ENCODE measurements at places on chromosomes 2 and 18. TPM values are rescaled to one million over a fixed set of nuclear protein-coding genes. Genes with fewer than 3 reads are reported as not detected.
A peak's percentile ranks its signal among the peaks of the same experiment; 100 is the strongest.

- no peak overlapping the region for H3K4me3 ChIP-seq
- no peaks in the 10 kb centered on the region for H3K36me3 ChIP-seq
- no peak for DNase-seq
- H3K27me3 ChIP-seq: no peaks in the 10 kb centered on the region
- H3K27ac ChIP-seq: no peak overlapping the region
- peaks cover 36% of the 10 kb centered on the region for H3K4me1 ChIP-seq
These were observed 47.0 kb downstream of the TNFRSF11A start for GRCh38 chr18:62372156-62372555.

- no peak overlapping the region for H3K27ac ChIP-seq
- no peak overlapping the region for H3K4me3 ChIP-seq
- H3K27me3 ChIP-seq: no peaks in the 10 kb centered on the region
- no peaks in the 10 kb centered on the region for H3K36me3 ChIP-seq
- no peak for DNase-seq
These were observed 5.3 kb upstream of the TTC39C start for GRCh38 chr18:24009246-24009645.

DNA sequence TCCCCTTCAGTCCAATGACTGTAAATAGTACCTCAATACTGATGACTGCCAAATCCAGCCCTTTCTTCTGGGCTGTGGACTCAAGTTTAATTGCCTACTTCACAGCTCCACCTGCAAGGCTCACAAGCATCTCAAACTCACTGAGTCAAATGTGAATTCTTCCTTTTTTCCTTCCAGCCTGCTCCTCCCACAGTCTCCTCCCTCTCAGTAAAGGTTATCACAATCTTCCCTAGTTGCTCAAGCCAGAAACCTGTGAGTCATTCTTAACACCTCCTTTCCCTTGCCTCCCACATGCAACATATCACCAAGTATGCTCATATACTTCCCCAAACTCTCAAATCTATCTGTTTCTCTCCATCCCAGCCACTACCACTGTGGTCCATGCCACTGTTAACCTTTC is 3.7 kb upstream of the MFSD6 start:
- H3K36me3 ChIP-seq: no peaks in the 10 kb centered on the region
- H3K27ac ChIP-seq: no peak overlapping the region
- peaks cover 16% of the 10 kb centered on the region for H3K4me1 ChIP-seq
- peaks cover 34% of the 10 kb centered on the region for H3K27me3 ChIP-seq

GRCh38 chr2:78993518-78994148 is 31.9 kb upstream of the REG3G start:
- H3K4me1 ChIP-seq: no peaks in the 10 kb centered on the region
- peaks cover 39% of the 10 kb centered on the region for H3K27me3 ChIP-seq
- H3K36me3 ChIP-seq: no peaks in the 10 kb centered on the region
- peak; percentile 43 for DNase-seq

DNA sequence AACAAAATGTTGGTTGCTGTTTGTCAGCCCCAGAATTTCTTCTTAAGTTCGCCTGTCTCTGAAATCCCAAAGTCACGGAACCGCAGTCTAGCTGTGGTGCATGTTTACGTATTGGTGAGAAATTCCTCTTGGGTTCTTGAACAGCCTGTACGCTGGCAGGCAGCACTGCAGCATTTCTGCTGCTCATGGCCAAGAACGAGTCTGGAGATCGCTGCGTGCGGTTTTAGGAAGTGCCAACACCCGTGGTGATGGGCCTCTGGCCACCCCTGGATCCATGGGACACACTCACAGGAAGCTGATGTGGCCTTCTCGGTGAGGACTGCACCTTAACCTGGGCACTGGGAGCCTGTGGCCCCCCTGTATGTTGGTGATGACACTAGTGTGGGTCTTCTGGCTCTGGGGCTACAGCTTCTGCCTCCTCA is 23.7 kb downstream of the ASB1 start:
- peaks cover 19% of the 10 kb centered on the region for H3K36me3 ChIP-seq
- H3K4me3 ChIP-seq: no peak overlapping the region
- no peaks in the 10 kb centered on the region for H3K27me3 ChIP-seq
- no peaks in the 10 kb centered on the region for H3K4me1 ChIP-seq
- DNase-seq: no peak

DNA sequence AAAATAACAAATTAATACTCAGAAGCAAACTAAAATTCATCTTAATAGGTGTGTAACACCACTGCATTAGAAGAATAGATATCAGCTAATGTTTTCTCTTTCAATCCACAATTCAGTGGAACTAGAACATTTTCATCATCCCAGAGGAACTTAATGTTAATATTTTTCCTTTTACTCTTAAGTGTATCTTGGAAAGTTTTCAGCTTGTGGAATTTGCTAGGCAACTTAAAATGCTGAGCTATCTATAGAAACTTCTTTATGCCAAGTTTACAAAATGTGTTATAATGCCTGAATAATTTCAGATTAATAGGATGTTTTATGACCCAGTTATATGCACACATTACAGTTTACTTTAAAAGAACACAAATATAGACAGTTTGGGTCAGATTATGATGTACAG is 86.6 kb upstream of the FAM237A start:
- H3K27ac ChIP-seq: no peak overlapping the region
- no peak for DNase-seq

DNA sequence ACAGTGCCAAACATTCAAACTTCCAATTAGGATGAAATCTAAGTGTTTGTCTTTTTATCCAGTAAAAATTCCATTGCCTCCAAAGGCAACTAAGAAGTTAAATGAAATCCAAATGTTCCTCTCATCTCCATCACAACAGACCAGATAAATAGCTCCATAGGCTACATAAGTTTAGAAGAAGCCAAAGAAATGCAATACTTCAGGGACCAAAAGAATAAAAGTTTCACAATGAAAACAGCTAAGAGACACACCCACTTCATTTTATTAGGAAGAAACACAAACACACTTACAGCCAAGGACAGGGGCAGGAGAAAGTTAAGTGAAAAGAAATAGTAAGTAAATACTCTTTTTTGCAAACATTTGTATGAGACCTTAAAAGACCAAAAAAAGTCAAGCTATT is 88.5 kb upstream of the CCDC150 start:
- H3K27ac ChIP-seq: no peak overlapping the region
- H3K4me1 ChIP-seq: peaks cover 4% of the 10 kb centered on the region

DNA sequence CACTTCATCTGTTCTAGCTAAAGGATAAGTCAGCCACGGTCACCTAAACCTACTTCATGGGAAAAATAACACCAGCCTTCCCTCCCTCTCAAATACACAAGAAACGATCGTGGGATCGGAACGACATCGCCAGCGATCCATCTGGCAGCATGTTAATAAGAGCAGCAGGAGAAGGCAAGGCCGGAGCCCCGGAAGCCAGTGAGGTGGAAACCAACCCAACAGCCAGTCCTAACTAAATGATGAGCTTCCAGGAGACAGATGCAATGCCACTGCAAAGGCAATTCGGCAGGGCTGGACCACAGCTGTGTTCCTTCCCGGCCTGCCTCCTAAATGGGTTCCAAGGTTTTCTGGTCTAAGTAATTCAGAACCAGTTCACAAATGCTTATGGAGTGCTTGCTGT is 117.5 kb downstream of the TMEM163 start:
- DNase-seq: no peak
- no peak overlapping the region for H3K4me3 ChIP-seq
- H3K27me3 ChIP-seq: no peaks in the 10 kb centered on the region
- H3K4me1 ChIP-seq: peaks cover 7% of the 10 kb centered on the region

DNA sequence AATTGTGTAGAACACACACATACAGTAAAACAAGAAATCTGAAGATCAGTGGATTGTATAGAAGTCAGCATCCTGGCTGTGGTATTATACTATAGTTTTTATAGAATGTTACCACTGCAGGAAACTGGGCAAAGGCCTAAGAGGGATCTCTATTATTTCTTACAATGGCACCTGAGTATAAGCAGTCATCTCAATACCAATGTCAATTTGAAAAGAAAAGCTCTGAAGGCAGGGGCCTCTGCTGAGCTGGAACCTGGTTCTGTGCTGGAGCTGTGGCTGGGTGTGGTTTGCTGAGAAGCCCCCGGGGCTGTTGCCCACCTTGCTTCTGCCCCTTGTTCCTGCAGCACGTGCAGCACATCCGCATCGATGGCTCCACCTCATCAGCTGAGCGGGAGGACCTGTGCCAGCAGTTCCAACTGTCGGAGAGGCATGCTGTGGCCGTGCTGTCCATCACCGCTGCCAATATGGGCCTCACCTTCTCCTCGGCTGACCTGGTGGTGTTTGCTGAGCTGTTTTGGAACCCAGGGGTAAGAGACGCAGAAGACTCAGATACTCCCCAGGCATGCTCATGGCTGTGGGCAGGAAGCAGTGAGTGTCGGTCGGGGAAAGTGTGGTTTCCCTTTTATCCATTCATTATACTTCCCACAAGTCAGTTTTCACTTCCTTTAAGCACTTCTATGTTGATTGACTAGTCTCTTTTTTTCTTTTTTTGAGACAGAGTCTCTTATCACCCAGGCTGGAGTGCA is 23.5 kb upstream of the RPL37A start:
- peaks cover 6% of the 10 kb centered on the region for H3K4me1 ChIP-seq
- no peak overlapping the region for H3K27ac ChIP-seq

DNA sequence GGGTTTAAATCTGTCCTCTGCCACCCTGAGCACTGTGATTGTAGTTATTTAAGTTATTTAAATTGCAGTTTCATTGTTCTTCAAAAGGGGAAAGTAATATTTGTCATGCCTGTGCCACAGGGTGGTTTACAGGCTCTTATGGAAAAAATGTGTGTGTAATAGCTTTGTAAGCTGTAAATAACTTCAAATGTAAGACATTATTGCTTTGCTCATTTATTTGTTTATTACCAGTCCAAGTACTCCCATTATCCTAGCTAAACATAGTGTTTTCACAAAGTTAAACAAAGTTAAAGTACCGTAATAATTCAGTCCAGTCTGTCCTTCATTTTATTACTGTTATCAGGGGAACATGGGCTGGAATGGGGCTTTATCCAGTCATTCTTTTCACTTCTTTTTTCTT is 43.4 kb upstream of the IGFBP2 start:
- peaks cover 26% of the 10 kb centered on the region for H3K4me1 ChIP-seq
- H3K27me3 ChIP-seq: no peaks in the 10 kb centered on the region
- H3K36me3 ChIP-seq: no peaks in the 10 kb centered on the region

DNA sequence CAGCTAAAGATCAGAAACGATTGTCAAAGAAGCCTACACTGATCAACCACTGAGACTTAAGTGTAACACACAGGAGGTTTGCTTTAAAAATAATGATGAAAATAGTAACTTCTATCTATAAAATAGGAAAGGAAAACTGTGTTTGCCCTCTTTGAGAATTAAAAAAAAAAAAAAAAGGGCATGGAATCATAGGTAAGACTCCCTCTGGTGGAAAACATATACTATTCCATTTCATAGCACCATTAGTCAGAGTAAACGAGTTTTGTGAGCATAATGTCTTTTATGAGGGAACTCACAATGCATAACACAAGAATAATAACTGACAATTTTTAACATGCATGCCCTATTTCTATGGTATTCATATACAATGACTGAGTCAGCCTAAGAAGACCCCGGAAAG is 36.3 kb downstream of the SLC35F5 start:
- H3K4me1 ChIP-seq: no peaks in the 10 kb centered on the region
- DNase-seq: peak; percentile 34
- H3K4me3 ChIP-seq: no peak overlapping the region
- H3K36me3 ChIP-seq: peaks cover 4% of the 10 kb centered on the region

ARHGAP28 gene
- 9.6 TPM for total RNA-seq

RBKS gene
- total RNA-seq: 0.54 TPM

POTEC gene
- total RNA-seq: not detected

KIF1A gene
- 214 TPM for total RNA-seq

BCL2 gene
- 4.0 TPM for total RNA-seq

BOD1L2 gene
- total RNA-seq: not detected

GNAL gene
- 21.2 TPM for total RNA-seq

SP9 gene
- 0.49 TPM for total RNA-seq

ESPNL gene
- 4.3 TPM for total RNA-seq

All from GM23338 (cell line).